ENCODE measurements at places on chromosomes 11 and 22. TPM values are rescaled to one million over a fixed set of nuclear protein-coding genes. Genes with fewer than 3 reads are reported as not detected.

The DDI1 gene
- not detected for polyA plus RNA-seq

The OR52I1 gene
- polyA plus RNA-seq: not detected

The PPM1F gene
- polyA plus RNA-seq: 14.3 TPM

The SAA1 gene
- polyA plus RNA-seq: 0.44 TPM

The ACRV1 gene
- 0.13 TPM for polyA plus RNA-seq

The CARNS1 gene
- 0.12 TPM for polyA plus RNA-seq

The BACE1 gene
- polyA plus RNA-seq: 6.3 TPM

The TBX10 gene
- not detected for polyA plus RNA-seq

The SLC25A18 gene
- 0.04 TPM for polyA plus RNA-seq

The PLAAT5 gene
- polyA plus RNA-seq: 0.08 TPM

DNA sequence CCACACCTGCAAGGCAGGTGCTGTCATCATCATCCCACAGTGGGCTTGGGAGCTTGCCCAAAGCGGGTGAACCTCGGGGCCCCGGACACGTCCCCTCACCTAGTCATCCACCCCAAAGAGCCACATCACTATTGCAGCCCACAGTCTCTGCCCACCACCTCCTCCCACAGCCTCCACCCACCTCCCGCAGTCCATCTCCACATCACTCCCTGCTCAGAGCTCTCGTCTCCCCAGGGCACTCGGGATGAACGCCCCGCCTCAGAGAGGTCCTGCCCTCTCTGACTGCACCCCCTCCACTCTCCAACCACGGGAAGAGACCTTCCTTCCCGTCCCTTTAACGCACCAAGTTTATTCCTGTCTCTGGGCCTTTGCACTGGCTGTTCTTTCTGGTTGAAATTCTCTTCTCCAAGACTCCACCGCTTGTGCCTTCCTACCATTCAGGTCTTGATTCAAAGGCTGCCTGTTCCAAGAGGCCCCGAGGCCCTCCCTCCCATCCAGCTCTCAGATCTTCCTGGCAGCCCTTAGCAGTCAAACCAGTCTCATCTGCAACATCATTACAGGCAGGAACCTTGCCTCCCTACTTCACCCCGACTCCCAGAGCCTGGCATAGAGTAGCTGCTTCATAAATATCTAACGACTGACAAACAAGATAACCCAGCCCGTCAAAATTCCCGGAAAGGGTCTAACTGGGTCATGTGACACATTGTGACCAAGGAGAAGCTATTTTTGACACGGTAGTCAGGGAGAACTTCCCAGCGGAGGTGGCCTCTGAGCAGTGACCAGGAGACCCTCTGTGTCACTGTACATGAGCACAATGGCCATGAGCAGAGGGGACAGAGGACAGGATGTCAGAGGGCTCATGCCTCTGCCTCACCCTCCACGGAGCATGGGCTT, 11.1 kb downstream of the KCNJ4 start:
- no peak for DNase-seq

- no peak for DNase-seq
These were observed 71.8 kb downstream of the ATG16L2 start for GRCh38 chr11:72885749-72886609.

DNA sequence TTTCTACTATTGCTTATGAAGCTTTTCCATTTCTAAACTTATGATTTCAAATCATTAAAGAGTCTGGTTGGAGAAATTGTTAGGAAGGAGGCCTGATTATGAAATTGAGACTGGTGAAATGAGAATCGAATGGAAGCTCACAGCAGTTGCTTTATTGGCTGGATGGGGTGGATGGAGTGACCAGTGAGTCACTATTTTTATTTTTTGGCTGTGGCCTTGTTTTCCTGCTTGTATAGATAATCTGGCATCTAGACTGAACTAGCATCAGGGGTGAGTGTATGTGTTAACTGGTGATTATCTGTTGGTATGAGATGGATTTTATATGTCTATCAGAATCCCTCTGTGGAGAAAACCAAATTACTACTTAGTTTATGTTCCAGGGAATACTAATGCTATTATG, 36.2 kb downstream of the UVRAG start:
- DNase-seq: no peak

GRCh38 chr11:65468874-65469333, 29.9 kb upstream of the MALAT1 start:
- peak; percentile 58 for DNase-seq

- no peak for DNase-seq
These were observed 43.2 kb downstream of the PIK3C2A start for GRCh38 chr11:17164361-17165246.

GRCh38 chr11:45677770-45678512, 12.5 kb upstream of the CHST1 start:
- DNase-seq: no peak

DNA sequence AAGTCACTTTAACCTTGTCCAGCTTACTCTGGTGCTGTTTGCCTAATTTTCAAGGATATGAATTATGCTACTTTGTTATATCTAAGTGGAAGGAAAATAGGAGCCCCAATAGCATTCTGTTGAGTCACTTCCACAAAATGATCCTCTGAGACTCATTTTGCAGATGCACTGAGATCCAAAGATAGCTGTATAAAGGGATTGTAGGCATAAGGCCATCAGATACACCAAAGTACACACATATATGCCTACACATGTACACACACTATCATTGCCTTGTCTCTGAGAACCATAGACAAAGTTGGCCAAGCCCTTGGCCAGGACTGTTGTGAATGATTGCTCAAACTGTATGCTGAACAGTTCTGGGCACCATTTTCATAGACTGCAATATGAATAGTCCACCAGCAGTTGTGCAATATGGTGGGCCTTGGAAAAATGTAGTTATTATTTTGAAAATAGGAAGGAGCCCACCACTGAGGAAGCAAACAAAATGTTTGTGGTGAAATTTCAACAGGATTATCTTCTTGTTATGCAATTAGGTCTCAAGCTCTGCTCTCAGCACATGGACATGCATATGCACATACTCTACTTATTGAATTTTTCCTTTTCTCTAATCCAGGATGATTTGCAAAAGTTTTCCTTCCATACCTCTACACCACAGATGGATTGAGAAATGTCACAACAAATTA, 186.0 kb upstream of the CTSC start:
- DNase-seq: no peak

GRCh38 chr11:21489416-21490115, 703.3 kb upstream of the ANO5 start:
- no peak for DNase-seq

- no peak for DNase-seq
These were observed 83.3 kb upstream of the SUSD2 start for GRCh38 chr22:24097961-24098391.

GRCh38 chr22:36457688-36458450, 23.6 kb downstream of the TXN2 start:
- no peak for DNase-seq

- DNase-seq: no peak
These were observed 583 bp downstream of the FGF4 start for GRCh38 chr11:69774354-69775162.

DNA sequence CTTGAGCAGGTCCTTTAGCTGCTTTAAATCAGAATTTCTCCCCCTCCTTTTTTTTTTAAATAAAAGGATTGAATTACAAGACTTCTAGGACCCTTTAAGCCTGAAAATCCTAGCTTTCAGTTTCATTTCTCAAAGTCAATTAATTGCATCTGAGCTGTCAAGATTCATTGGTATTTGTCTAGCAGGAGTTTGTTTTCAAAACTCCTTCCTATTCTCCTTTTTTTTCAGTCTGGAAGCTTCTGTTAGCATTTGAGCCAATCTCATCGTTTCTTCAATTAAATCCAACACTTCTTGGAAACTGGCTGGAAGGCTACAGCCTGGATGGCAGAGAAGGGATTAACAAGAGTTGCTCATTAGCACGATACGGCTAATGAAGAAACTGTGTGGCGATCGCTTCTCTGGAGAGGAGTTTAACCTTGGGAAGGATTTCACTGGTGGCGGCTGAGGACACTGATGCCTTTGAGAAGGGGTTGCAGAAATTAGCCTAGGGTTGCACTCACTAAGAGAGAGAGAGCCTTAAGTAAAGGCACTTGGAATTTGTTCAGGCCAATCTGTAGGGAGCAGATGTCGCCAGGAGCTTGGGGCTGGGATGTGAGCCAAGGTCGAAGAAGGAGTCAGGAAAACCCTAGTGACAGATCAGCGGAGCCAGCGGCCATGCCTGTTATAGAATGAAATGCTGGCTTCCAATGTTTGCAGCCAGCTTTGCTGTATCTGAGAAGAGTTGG, 43.8 kb upstream of the API5 start:
- no peak for DNase-seq

GRCh38 chr11:70456921-70457532, 58.7 kb downstream of the CTTN start:
- DNase-seq: no peak

- peak; percentile 39 for DNase-seq
These were observed 631 bp upstream of the C22orf39 start for GRCh38 chr22:19448076-19448607.

GRCh38 chr11:121801394-121801748, 314.6 kb downstream of the BLID start:
- no peak for DNase-seq

DNA sequence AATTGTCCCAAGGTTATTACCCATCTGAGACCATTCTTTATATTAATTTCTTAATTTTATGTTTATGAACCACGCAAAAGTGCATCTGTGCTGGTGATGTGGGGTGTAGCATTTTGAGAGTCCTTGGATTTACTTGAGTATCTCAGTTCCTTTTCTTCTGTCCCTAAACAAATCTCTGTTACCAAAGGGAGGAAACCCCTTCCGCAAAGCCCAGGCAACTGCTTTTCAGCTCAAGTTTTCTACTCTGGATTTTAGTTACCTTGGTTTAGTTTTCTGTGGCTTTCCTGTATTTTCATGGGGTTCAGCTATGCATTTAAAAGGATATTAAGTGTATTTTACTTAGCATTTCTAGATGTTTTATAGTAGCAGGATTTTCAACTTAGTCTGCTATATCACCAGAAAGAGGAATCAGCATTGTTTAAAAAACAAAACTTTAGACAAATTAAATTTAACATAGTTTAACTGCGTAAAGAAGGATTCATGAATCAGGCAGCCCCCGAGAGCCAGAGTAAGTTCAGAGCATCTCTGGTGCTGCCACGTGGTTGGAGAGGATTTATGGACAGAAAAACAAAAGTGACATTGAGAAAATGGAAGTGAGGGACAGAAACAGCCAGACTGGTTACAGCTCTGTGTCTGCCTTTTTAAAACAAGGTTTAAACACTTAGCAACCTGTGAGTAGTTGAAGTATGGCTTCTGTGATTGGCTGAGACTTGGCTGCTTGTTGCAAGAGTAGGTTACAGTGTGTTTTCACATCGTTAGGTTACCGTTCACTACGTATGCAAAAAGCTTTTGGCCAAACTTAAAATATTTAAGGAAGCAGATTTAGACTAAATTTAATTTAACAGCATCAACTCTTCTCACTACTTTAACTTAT, 9.6 kb downstream of the ADM start:
- DNase-seq: no peak

- no peak for DNase-seq
These were observed 71.4 kb downstream of the PIWIL3 start for GRCh38 chr22:24703101-24703500.

- DNase-seq: no peak
These were observed 35.1 kb downstream of the APOL1 start for GRCh38 chr22:36287881-36288515.

DNA sequence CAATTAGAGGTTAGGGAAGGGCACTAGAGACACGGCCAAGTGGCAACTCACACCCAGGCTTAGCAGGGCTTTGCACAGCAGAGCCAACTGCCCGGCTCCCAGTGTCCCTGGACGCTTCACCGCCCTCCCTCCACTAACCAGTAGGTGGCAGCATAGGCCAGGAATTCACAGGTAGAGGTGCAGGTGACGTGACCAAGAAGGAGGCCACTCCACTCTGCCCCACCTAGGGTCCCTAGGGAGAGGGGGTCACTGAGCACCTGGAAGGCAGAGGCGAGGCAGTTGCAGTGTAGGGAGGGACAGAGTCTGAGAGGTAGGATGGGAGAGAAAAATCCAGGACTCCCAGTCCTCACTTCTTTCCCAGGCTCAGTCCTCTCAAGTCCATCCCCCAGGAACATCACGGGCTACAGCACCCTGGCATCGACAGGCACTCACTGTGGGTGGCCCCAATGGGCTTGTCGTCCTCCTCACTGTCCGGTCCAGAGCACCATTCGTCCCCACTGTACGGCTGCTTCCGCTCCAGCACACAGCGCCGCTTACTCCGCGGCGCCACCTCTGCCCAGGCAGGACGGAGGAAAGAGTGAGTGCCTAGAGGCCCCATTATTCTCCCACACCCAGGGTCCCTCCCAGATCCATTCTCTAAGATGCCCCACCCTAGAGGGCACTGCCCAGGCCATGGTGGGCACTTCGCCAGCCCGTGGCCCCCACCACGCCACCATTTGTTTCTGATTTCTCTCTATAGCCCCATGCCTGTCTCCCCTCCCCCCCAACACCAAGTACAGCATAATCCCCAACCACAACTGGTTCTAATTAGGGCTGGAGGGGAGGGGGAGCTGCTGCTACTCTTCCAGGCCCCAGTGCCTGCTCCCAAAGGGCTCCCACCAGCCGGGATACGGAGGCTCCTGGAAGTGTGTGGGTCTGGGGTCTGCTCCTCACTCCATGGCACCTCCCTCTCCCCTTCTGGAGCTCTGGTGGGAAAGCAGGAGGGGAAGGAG, 18.4 kb downstream of the BCL9L start:
- DNase-seq: peak; percentile 47

GRCh38 chr22:43205748-43206508, 19.0 kb upstream of the TTLL12 start:
- no peak for DNase-seq

GRCh38 chr11:57711414-57712255, at the start of gene MED19:
Gene MED19, minus strand, starts transcription at chr11:57712215. Its CDS starts 36 bp downstream, at chr11:57712179.
- peak; percentile 89 for DNase-seq

DNA sequence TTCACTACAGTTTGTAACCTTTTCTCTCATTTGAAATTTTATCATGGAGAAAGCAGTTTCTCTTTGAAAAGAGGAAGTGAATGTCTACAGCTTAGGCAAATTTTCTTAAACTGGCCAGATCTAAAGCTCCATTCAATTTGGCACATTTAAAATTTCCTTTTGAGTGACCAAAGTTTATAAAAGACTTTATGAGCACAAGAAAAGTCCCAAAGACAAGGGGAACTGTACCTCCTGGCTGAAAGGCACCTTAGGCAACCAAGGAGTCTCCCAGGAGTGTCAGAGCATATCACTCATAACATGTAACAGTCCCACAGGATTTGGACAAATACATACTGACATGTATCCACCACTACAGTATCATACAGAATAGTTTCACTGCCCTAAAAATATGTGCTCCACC, 41.3 kb downstream of the NARS2 start:
- no peak for DNase-seq

GRCh38 chr11:120088056-120088455, 49.9 kb downstream of the TRIM29 start:
- no peak for DNase-seq

GRCh38 chr22:30253205-30253852, 6.8 kb upstream of the LIF start:
- DNase-seq: peak; percentile 93

All from A549 (cell line).